Calu3 (cell line): ENCODE measurements at places on chromosomes 11 and 22. TPM values are rescaled to one million over a fixed set of nuclear protein-coding genes. Genes with fewer than 3 reads are reported as not detected.

- DNase-seq, result no peak
Observed at GRCh38 chr11:65934014-65934413, 11.3 kb upstream of the TSGA10IP start.

DNA sequence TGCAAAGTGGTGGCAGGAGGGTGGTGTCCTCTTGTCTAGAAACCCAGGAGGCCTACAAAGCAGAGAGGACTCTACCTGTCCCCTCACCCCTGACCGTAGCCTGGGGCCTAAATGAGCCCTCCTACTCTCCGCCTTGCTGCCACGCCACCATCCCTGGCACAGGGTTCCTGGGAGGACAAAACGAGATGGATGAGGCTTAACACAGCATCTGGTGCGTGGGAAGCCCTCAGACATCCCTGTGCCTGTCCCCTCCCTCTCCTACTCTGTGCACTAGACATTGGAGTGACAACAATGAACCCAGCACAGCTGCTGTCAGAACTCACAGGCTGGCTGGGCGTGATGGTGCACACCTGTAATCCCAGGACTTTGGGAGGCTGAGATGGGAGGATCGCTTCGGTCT lies 36.4 kb upstream of the DKK3 start:
- DNase-seq, result no peak

GRCh38 chr11:122104341-122104740 lies 11.7 kb downstream of the BLID start:
- DNase-seq, result no peak

The ART1 gene
- not detected in 2 replicates for total RNA-seq

The P2RX6 gene
- 0.26 and 0.42 TPM in 2 replicates for total RNA-seq

GRCh38 chr11:45896422-45896984 lies 10.6 kb downstream of the FREY1 start:
- peak; percentile 68 for DNase-seq

The C1QTNF5 gene
- total RNA-seq, result not detected in 2 replicates
